ENCODE measurements at places on chromosomes 16 and 17.

DNA sequence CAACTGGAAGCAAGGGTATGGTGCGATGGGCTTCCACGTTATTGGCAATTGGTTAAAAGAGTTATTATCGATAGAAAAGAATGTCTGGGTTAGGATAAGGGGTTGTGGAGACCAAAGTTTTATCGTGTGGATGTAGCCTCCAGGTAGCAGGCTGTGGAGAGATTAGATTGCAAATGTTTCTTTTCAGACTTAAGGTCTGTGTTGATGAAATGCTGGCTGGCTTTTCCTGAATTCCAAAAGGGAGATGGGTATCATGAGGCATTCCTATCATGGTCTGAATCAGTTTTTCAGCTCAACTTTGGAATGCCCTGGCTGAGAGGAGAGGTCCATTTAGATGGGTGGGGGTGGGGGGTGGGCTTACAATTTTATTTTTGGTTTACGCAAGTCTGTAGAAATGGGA lies 395.0 kb upstream of the RBFOX1 start:
- DNase-seq: no peak

DNA sequence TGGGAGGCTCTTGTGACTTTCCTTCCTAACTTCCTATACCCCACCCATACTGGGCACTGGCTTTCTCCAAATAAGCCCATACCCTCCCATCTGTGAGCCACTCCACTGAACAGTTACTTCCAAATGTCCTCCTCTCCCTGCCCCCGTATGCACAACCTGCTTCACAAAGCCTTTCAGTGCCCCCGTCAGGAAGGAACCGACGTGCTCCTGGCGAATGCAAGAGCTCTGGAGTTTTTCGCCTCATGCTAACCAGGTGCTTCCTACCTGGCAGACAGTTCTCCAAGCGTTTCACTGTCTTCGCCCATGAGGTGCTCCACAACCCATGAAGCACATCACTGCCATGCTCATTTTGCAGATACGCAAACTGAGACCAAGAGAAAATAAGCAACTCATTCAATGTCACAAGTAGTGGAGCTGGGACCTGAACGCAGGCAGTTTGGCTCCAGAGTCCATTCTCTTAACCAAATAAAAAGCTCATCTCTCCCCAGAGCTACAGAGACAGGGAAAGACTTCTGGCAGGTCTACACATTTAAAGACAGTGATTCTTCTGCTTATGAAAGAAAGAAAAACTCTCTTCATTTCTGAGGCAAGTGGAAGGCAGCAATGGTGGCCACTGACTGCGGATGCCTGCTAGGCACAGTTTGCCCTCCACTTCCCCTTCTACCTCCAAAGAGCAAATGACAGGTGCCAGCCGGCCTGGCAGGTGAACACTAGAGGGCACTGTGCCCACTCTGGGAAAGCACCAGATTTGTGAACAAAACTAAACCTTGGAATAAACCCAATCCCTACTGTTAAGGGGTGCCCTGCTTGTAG lies 23.8 kb downstream of the SPHK1 start:
- peak; percentile 31 for DNase-seq

GRCh38 chr17:68399638-68400403 lies 57.5 kb downstream of the WIPI1 start:
- no peak for DNase-seq

- no peak for DNase-seq
Observed at GRCh38 chr17:77214743-77215142, 74.0 kb downstream of the SEC14L1 start.

GRCh38 chr17:58630883-58631522 lies 60.8 kb downstream of the TEX14 start:
- DNase-seq: no peak

- DNase-seq: no peak
Observed at GRCh38 chr17:32495359-32496231, 8.8 kb downstream of the CDK5R1 start.

GRCh38 chr17:15048933-15049794 lies 216.0 kb downstream of the PMP22 start:
- DNase-seq: no peak

- DNase-seq: no peak
Observed at GRCh38 chr17:15436473-15437302, 30.7 kb downstream of the CDRT4 start.

DNA sequence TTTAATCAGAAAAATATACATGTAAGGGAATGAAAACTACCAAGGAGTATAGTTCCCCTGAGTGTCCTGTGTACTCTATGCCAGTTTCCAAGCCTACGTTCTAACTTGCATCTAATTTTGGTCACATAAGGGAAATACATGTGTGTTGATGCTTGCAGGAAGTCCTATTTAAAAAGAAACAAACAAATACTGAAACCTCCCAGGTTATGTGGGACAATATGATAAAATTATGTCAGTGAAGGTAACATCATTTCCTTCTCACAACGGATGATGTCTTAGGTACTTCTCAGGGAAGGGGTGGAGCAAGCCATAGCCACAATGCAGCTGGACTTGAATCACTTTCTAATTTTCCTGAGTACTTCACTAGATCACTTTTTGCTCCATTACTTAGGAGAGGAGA lies 115.9 kb downstream of the ZFHX3 start:
- DNase-seq: no peak

DNA sequence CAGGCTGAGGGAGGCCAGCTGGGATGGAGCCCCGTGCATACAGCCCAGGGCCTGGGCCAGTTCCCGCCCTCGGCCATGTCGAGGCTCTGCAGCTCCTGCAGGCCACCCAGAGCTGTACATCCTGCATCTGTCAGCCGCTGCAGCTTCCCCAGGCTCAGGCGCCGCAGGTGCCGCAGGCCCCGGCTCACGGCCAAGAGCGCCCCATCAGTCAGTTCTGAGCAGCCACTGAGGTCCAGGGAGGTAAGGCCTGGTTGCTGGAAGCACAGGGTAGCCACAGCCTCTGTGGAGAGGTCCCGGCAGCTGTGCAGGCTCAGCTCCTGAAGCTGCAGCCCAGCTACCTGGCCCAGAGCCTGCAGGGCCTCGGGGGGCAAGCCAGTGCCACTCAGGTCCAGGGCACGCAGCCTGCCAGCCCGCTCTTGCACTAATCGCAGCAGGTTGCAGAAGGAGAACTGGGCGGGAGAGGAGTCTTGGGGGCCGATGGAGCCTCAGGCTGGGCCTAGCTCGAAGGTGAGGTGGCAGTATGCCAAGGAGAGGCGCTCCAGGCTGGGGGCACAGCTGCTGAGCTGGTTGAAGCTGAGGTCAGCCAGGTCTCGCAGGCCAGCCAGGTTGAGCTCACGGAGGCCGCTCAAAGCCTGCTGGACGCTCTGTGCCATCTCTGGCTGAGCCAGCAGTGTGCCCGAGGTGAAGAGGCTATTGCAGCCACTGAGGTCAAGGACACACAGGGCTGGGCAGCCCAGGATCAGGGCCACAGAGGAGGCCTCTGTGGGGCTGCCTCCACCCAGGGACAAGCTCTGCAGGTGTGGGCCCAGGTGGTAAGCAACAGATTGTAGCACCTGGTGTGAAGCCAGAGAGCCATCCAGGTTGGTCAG lies 11.4 kb downstream of the ELMO3 start:
- no peak for DNase-seq

DNA sequence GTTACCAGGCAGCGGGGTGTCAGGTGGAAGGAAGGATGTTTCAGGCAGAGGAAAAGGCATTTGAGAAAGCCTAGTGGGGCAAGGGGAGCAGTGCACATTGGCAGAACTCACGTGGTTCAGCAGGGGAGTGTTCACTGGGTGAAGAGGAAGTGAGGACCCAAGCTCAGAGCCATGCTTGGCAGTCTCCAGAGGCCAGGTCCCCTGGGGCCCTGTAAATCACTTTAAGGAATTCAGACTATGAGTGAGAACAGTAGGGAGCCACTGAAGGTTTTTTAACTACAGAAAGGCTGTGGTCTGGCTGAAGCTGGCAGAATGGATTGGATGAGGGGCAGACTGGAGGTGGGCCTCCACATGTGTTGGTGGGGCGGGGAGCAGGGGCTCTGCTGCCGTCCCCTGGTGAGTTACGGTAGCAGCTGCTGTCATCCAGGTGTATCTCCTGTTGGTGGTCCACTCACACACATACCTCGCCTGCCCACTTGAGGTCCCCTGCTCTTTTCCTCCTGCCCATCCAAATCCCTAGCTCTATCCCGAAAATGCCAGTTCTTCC lies 5.1 kb downstream of the CLEC16A start:
- peak; percentile 49 for DNase-seq

- no peak for DNase-seq
Observed at GRCh38 chr17:35132099-35132498, 10.0 kb downstream of the NLE1 start.

DNA sequence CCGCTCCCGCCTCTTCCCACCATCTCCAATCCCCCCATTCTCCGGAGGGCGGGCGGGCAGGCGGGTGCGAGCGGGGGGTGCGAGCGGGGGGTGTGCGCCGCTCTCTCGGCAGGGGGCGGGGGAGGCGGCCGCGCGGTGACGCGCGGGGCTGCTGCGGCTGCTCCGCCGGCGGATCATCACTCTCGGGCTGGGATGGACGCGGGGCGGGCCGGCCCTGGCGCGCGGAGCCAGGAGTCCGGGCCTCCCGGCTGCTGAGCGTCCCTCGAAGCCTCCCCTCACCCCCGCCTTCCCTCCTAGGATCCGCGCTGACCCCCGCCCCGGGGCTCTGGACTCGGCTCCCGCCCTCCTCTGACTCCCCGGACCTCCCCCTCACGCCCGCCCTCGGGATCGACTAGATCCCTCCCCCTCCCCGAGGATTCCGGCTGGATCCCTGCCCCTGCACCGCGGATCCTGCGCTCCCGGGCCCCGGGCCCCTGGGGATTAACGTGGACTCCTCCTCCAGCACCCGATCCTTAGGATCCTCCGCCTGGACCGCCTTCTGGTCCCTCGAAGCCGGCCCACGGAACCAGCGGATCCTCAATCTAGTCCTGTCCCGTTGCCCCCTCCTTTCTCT lies 946 bp upstream of the TMEM256 start:
- DNase-seq: no peak

DNA sequence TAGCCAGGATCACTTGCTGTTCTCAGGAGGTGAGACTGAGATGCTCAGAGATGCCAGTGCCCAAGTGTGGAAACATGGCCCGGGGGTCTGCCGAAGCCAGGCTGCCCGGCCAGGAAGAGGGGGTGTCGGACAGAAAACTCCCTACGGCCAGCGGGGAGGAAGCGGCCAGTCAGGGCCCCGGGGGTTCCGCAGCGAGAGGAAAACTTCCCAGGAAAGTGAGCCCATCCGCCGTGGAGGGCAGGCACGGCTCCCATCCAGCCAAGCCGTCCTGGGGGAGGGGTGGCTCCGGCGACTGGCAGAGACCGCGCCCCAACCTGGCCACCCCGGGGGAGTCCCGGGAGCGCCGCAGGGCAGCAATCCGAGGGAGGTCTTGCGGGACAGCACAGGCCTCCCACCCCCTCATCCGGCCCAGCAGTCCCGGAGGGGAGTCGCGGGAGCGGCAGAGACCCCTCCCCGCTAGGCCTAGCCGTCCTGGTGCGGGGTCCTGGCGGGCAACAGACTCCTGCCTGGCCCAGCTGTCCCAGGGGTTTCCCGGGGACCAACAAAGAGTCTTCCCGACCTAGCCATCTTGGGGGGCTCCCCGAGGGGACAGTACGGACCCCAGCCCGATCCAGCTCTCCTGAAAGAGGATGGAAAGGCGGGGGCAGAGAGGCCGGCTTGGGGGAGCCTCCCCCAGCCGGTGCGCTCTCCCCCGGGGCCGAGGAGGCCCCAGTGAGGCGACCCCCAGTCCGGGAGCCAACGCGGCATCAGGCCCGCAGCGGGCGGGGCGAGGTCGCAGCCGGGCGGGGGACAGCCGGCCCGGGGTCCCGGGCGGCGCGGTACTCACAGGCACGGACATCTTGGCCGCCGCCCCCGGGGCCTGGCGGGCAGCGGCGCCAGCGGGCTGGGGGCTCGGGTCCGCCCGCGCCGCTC lies 13.8 kb upstream of the BCAR1 start:
- DNase-seq: no peak

DNA sequence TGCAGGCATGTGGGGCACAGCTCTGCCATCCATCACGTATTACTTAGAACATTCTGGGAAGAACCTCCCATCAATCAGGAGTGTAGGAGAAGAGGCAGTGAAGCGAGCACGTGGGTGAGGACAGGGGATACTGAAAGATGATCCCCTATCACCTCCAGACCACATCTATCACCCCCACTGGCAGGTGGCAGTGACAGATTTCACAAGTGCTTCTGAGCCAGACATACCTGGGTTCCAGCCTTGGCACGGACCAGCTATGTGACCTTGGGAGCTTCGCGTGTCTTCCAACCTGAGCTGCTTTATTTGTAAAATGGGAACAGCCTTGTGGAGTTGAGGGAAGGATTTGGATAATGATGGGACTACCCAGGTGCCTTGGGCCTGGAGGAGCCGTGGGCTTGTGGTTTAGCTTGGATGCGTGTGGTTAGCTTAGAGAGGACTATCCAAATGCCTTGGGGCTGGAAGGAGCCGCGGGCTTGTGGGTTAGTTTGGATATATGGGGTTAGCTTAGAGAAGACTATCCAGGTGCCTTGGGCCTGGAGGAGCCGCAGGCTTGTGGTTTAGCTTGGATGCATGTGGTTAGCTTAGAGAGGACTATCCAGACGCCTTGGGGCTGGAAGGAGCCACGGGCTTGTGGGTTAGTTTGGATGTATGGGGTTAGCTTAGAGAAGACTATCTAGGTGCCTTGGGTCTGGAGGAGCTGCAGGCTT lies 206.4 kb downstream of the ENGASE start:
- DNase-seq: no peak
